ENCODE measurements at places on chromosomes 6 and 20.

DNA sequence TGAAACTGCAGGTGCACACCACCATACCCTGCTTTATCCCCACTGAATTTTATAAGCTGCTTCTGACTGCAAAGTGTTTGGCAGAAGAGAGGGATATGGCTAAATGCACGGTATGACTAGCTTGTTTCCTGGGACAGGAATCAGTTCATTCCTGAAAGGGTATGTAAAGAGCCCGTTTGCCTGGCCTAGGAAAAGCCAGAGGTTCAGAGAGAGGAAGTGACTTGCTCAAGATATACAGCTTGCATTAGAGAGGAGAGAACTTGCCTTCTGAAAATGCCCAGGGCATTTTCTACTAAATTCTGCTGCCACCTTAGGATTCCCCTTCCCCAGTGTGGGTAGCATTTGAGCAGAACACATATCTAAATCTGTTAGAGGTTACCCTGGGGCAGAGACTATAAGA lies 683 bp upstream of the GCNT2 start:
- no peak for DNase-seq

DNA sequence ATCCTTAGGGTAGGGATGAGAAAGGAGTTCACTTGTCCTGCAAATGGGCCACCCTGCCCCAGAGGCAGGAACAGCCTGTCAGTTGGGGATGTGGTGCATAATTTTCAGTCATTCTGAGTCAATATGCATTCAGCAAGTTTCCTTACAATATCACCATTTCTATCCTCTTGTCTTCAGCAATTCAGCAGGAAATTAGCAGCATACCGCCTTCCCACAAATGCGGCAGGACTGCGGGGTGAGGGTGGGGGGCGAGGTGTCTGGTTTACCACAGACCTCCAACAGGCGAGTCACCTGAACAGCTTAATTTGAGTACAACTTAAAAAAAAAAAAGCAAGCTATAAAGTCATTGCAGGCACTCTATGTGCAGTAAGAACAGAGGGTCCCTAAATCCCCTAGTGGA lies 126.8 kb downstream of the MAP3K7 start:
- no peak for DNase-seq

- DNase-seq, result no peak
Measured at GRCh38 chr6:157047951-157048350, 270.8 kb downstream of the ARID1B start.

- no peak for DNase-seq
Measured at GRCh38 chr6:104816125-104816524, 43.6 kb downstream of the HACE1 start.

- peak; percentile 40 for DNase-seq
Measured at GRCh38 chr6:55568808-55569439, 10.1 kb downstream of the HMGCLL1 start.

GRCh38 chr20:61657721-61658377 lies 405.8 kb downstream of the CDH4 start:
- DNase-seq, result no peak

DNA sequence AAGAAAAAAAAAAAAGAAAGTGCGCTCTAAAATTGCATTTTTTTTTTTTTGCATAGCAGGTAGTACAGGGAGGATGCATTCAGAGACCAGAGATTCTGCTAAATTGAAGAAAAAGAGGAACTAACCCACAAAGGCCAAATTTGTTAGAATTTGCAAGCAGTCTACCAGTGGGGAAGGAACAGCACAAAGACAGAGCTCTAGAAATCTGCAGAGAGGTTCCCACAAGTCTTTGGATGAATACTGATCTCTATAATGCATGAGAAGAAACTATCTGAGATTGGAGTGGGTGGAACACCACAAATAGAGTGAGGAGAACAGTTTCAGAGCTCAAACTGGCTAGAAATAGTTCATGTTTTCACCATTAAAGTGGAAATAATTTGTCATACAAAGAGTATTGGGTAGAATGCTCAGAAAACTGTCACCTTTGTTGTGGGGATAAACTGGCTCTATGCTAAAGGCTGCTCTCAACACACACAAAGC lies 79.6 kb upstream of the AHI1 start:
- no peak for DNase-seq

GRCh38 chr6:49902856-49903255 lies 36.5 kb upstream of the CRISP1 start:
- no peak for DNase-seq

GRCh38 chr6:135159531-135159930 lies 21.6 kb upstream of the MYB start:
- DNase-seq, result no peak

DNA sequence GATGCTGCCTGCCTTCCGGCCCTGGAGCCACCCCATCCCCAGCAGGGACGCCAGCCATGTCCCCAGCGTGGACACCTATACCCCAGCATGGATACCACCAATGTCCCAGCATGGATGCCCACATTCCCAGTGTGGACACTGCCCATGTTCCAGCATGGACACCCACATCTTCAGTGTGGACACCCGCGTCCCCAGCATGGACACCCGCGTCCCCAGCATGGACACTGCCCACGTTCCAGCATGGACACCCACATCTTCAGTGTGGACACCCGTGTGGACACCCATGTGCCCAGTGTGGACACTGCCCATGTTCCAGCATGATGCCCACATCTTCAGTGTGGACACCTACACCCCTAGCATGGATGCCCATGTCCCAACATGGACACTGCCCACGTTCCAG lies 7.1 kb upstream of the FRMD1 start:
- DNase-seq, result no peak

- no peak for DNase-seq
Measured at GRCh38 chr6:12293931-12294807, 4.0 kb downstream of the EDN1 start.

DNA sequence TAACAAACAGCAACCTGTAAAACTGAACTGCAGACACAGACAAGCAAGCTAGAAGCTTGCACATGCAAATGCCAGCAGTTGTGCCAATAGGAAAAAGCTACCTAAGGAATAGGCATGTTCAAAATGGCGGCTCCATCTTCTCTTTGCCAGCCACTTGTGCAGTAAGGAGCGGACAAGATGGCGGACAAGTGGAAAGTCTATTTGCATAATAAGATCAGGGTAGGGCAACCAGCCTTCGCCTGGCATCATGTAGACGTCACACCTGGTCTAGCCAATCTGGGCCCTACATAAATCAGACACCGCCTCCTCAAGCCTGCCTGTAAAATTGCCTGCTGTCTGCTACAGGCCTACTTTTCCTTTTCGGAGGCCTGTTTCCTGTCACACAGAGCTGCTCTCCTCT lies 18.0 kb downstream of the C6orf52 start:
- no peak for DNase-seq

GRCh38 chr6:56250266-56250665 lies 2.9 kb upstream of the COL21A1 start:
- DNase-seq, result no peak

DNA sequence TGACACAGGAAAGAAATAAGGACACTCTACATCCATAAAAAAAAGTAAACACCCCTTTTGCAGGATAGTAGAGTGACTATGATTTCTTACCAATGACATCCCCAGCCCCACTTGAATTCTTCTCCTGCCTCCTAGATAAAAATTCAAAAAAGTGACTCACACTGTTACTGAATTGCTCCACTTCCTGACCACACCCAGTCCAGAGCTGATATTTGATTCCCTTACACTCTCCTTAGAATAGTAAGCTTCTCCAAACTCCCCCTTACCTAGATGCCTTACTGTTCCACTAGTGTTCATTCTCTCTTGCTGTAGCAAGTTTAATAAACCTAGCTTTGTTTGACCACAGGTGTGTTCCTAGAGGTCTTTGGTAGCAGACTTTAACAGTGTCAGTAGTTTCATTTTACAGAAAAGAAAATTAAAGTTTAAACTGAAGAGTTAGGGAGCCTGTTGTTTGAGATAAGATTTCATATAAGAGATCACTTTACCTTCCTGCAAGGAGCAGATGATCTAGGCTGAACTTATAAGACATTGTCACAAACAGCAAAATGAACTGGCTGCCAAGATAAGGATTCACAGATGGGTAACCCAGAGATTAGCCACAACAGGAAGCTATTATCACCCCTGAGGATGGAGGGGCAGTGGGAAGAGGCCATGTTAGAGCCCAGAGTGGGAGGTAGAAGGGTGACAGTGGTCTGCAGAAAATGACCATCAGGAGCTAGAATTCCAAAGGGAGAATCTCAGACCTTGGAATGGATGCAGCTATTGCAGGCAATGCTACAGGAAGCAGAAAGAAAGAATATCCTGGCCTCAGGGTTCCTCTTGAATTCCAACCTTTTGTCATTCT lies 28.4 kb upstream of the BTN3A2 start:
- DNase-seq, result no peak

DNA sequence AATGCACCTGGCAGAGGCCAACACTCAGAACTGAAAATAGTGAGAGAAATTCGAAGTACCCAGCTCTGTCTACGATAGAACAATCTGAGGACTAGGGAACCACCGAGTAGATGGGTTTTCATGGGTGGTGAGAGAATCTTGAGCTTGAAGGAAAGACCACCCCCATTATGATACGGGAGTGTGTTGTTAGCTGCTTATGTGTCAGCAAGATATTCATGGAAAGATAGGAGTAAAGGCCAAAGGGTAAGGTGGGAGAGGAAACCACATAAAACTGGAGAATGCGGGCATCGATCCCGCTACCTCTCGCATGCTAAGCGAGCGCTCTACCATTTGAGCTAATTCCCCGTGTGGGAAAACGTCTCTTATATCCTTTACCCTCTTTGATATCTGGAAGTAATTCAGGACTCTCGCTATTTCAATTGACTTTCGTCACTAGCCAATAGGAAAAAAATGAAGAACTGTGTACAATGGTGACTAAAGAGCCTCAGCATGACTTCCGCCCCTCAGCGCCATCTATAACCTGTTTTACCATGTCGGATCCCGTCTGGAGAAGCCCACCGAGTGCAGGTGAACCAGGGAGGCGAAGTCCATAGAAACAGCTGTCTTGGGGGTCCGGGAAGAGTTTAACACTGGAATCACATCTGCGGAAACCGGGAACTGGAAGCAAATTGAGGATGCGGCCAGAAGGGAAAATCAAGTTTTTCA lies 25.0 kb upstream of the ABT1 start:
- peak; percentile 50 for DNase-seq

DNA sequence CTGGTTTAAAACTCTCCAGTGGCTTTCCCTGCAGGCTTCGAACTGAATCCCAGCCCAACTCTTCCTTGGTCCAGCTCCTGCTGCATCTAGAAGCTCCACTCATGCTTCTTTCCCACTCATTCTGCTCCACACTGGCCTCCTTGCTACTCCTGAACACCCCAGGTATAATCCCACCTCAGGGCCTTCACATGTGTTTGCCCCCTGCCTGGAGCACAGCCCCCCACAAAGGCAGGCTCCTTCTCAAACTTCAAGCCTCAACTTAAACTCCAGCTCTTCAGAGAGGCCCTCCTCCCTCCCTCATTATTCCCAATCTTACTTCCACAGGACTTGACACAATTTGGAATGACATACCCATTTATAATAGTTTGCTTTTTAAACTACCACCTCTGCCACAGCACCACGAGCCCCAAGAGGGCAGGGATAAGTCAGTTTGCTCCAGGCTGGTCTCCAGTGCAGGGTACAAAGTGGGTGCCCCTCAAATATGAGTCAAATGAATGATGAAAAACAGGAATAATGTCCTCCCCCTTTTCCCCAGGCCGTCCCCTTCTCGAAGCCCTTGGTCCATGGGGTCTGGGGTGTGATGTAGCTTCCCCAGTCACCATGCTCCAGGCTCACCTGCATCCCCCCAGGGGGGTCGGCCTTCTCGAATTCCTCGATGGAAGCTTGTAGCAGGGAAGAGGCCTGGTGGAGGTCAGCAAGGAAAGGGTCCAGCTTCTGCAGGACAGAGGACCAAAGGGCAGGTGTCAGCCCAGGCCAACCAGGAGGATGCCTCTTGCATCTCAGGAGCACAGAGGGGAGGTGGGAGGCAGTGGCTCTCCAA lies 37.4 kb downstream of the KIAA1755 start:
- DNase-seq, result no peak

DNA sequence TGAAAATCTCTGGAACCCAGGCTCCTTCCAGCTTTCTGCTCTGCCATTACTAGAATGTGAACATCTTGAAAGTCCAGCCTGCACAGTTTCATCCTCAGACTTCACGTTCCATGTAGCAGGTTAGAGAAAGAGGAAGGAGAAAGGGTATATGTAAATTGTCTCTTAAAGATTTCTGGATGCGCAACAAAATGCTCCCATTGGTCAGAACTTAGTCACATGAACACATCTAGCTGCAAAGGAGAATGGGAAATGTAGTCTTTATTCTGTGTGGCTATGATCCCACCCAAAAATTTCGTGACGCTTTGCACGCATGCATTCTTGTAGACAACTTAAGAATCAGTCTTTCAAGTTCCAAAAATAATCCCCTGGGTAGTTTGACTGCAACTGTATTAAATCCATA lies 46.4 kb upstream of the CHD6 start:
- DNase-seq, result no peak

DNA sequence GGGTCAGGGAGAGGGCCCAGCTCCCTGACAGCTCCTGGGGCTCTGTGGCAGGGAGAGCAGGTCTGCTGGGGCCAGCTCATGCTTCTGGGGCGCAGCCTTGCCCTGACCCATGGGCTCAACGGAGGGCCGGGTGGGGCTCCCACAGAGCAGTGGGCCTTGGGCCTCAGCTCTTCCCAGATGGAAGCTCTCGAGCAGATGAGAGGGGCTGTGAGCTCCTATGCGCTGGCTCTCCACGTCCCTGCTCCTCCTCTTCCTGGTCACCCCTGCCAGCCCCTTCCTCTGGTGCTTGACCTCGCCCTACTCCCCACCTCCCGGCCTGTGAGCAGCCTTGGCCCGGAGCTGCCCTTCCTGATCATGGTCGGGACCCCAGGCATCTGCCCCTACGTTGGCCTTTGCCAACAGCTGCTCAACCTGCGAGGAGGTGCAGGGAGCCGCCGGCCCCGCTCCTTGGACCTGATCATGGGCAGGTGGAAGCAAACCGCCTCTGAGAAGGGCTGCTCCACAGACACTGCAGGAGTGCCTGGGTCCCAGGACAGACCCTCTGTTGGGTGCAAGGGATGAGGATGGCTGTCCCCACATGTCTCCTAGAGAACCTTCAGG lies 26.8 kb upstream of the GATA5 start:
- DNase-seq, result no peak

- DNase-seq, result no peak
Measured at GRCh38 chr6:25180630-25181349, 98.4 kb upstream of the CARMIL1 start.

GRCh38 chr6:31622684-31623091 lies 2.2 kb downstream of the PRRC2A start:
- DNase-seq, result no peak

- DNase-seq, result no peak
Measured at GRCh38 chr6:582370-582769, 74.5 kb downstream of the HUS1B start.

DNA sequence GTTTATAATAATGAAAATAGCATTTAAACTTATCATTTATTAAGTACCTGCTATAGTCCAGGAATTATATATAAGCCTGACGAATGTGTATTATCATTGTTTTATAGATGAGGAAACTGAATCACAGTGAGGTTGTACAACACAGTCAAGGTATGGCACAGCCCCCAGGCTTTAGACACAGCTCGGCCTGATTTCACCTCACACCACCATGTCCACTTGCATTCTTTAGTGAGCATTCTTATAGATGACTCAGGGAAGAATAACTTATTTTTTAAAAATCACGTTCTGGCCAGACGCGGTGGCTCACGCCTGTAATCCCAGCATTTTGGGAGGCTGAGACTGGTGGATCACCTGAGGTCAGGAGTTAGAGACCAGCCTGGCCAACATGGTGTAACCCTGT lies 289.0 kb downstream of the SYNE1 start:
- DNase-seq, result no peak

- DNase-seq, result no peak
Measured at GRCh38 chr20:14415467-14415866, 78.1 kb upstream of the FLRT3 start.
